ENCODE measurements at places on chromosomes 11 and 22.

- DNase-seq: no peak
Measured at GRCh38 chr11:113906516-113906915, 1.9 kb downstream of the HTR3B start.

GRCh38 chr22:33088418-33088817, 30.2 kb upstream of the SYN3 start:
- DNase-seq: no peak

DNA sequence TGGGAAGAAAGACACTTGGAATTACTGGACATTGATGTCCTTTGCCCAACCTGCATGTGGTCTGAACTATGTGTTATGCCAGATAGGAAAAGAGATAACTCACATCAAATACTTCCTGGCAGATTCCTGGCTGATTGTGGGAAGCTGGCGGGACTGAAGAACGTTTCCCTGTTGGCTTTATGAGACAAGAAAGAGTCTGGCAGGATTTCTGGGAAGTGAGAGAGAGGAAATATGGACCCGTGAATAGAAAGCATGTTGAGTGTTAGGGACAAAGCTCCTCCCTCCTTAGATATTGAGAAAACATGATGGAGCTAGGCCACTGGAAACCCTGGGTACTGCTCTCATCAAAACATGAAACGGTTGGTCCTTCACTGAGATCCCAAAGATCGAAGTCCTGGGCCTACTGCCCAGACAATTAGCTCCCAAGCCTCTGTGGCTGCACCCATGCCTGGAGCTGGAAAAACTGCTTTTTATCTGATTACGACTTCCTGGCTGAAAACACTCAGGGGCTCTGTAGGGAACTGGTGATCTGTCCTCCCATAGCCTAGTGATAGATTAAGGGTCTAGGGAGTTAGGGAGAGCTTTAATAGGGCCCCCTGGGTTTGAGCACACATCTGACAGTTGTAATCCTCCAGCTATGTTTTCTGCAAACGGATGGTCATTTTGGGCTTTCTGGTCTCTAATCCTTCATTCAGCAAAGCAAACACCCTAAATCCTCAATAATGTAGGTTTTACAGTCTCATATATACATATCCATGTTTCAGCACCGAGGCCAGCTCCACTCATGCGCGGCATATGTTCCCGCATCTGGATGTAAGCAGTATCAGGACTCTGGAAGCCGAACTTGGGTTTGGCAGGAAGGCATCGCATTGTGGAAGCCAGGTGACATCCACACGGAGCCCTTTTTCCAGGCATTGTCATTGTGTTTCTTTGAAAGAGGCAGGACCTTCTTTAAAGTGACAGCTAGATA, 6.1 kb upstream of the B3GAT1 start:
- DNase-seq: peak; percentile 11

DNA sequence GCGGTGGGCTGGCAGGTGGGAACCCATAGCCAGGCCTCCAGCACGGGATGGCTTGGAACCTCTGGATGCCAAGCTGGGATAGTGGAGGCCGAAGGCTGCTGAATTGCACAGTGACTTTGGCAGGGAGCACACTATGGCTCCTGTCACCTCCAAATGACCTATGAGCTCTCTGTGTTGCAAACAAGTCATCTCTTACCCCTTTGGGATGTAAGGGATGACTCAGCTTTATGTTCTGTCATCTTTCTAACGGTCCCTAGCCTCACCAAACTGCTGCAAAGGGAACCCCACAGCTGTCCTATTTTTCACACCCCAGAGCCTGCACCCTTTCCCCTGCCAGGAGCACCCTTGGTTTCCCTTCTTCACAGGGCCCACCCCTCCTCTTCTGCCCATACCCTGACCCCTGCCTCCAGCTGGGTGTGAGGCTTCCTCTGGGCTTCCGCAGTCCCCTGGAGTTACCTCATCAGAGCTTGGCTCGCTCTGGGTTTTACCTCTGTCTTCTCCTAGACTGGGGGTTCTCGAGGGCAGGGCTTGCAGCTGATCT, 2.7 kb upstream of the SCUBE1 start:
- peak; percentile 52 for DNase-seq

DNA sequence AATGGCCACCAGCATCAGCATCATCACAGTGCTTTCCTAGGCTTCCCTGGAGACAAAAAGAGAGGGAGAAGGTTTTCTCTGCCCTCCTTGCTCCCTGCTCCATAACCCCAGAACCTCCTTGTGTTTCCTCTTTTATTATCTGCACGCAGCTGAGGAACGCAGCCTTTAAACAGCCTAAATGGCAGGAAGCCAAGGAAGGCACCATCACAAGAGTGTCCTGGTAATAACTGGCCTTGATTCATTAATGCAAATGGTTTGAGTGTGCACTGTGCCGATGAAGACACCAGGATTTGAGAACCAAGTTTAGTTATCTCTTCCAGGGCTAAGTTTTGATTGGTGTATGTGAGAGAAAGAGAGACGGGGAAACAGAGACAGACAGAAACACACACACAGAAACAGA, 29.4 kb upstream of the DRD2 start:
- no peak for DNase-seq

GRCh38 chr11:7251836-7252682, at the start of gene SYT9:
Gene SYT9 (plus strand): TSS chr11:7251904. CDS start chr11:7252187, 283 bp downstream.
- DNase-seq: peak; percentile 30

DNA sequence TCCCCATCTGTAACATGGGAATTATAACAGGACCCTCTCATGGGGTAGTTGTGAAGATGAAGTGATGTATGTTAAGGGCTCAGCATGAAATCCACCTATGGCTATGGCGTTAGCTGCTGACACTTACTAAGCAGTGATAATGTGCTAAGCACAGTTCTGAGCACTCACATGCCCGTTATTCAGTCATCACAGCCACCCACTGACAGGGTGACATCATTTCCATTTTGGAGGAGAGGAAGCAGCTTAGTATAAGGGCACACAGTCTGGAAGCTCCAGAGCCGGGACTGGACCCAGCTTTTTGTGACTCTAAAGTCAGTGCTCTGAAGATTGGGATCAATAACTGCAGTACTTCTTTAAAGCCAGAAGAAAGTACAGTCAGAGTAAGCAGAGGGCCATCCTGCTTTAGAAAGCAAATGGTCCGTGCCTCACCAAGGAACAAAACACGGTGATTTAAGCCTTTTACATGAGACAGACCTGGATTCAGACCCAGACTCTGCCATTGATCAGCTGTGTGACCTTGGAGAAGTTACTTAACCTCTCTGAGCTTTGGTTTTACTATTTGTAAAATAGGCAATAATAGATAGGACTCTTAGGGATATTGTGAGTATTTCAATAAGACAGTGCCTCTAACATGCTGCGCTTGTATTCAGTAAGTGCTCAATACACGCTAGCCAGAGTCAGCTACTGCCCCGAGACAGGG, 61.5 kb downstream of the SGSM1 start:
- no peak for DNase-seq

All from M059J (cell line).